ENCODE measurements at places on chromosomes 5 and 9.

DNA sequence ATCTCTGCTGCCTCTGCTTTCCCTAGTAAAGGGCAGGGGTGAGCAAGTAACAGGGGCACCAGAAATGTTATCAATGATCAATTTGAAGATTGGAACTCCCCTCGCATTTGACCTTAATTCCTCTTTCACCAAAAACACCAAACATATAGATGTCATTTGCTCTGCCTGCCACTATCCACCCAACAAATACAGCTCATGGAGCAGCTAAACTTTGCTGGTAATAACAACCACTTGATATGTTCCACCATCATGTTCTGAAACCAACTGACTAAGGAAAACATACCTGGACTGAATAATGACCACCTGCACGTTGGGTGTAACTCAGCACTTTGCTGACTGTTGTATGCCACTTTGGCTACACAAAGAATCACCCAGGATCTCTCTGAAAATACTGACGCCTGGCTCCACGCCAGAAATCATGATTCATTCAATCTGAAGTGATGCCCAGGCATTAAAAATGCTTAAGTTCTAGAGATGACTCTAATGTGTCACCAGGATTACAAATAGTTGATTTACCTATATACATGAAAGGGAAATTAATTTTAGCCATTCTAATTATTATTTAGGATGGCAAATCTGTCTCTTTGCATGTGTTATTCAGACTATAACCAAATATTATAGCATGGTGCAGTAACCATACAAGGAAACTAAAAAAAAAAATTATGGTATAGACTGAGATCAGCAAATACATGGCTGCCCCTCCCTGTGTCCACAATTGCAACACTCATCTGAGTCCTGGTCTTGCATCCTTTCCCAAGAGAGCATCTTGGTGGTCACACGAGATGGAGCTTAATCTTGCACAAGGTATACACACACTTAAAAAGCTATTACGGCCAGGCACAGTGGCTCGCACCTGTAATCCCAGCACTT, 43.1 kb upstream of the TTC39B start:
- DNase-seq, result no peak

GRCh38 chr5:31639481-31640411, 815 bp downstream of the PDZD2 start:
- DNase-seq, result no peak

GRCh38 chr5:176513788-176514187, 23.4 kb downstream of the RNF44 start:
- no peak for DNase-seq

- DNase-seq, result no peak
Observed at GRCh38 chr5:64229163-64229774, 63.6 kb downstream of the RNF180 start.

- DNase-seq, result no peak
Observed at GRCh38 chr9:2876726-2877125, 32.8 kb upstream of the PUM3 start.

- no peak for DNase-seq
Observed at GRCh38 chr5:74199436-74200210, 440.9 kb downstream of the ENC1 start.

DNA sequence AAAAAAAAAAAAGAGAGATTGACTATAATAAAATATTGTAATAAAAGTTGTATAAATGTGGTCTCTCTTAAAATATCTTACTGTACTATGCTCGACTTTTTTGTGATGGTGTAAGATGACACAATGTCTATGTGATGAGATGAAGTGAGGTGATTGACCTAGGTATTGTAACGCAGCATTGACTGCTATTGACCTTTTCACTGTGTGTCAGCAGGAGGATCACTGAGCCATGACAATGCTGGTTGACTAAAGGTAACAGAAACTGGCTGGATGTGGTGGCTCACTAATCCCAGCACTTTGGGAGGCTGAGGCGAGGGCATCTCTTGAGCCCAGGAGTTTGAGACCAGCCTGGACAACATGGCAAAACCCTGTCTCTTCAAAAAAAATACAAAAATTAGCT, 78.6 kb upstream of the MYO10 start:
- no peak for DNase-seq

GRCh38 chr5:135149956-135150723, 116.1 kb upstream of the PITX1 start:
- no peak for DNase-seq

DNA sequence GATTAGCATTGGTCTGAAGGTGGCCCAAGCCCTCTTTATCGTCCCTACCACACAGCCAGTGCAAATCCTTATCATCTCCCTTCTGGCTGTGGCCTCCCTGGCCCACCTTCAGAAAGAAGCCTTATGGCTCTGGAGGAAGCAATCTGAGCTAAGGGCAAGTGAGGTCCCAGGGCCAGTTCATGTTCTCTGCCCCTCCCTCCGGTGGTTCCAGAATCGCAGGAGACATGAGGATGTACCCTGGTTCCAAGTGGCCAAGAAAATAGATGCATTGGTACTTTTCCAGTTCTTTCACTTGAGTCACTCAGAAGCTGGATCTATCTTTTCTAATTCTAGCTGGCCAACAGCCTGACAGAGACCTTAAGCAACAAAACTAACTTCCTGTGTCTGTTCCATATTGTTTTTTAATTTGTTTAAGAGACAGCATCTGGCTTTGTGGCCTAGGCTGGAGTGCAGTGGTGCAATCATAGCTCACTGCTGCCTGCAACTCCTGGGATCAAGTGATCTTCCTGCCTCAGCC, 60.7 kb downstream of the LHFPL2 start:
- DNase-seq, result no peak

GRCh38 chr5:11992518-11992917, 88.3 kb upstream of the CTNND2 start:
- DNase-seq, result no peak

DNA sequence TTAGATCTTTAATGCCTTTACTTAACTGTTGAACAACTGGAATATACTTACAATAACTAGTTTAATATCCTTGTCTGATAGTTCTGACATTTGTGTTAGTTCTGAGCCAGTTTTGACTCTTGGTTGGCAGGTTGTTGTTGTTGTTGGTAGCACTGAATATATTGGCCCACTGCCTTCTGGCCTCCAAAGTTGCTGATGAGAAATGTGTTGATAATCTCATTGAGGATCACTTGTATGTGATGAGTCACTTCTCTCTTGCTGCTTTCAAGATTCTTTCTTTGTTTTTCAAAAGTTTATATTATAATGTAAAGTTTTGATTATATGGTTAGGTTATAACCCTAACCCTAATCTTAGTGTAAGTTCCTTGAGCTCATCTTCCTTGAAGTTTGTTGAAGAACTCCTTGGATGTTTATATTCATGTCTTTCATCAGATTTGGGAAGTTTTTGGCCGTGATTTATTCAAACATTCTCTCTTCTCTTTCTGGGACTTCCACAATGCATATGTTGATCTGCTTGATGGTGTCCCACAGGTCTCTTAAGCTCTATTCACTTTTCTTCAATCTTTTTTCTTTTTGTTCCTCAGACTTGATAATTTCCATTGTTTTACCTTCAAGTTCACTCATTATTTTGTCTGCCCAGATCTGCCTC, 149.7 kb downstream of the FGF18 start:
- no peak for DNase-seq

DNA sequence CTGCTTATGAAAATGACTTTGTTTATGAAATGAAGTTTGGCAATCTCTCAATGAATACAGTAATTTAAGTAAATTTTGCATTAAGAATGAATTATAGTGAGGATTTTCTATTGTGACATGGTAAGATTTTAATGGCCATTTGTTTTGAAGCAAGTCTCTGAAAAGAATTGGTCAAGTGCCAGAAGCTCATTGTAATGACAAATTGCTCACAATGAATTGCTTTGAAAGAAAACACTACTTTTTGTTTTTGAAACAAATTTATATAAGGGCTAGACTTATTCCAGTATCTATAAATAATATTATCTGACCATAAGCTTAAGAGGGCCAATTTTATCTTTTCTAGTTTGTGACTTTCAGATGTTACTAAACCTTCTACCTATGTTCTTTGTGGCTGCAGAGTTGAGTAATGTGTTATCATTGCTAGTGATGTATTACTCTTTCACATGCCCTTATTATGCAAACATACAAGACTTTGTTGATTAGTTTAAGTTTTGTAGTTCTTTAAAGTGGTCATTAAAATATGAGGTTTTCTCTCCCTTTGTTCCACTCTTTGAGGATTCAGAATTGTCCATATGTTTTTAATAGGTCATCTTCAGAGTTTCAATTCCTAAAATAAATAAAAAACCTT, 93.0 kb upstream of the ZNF608 start:
- DNase-seq, result no peak

DNA sequence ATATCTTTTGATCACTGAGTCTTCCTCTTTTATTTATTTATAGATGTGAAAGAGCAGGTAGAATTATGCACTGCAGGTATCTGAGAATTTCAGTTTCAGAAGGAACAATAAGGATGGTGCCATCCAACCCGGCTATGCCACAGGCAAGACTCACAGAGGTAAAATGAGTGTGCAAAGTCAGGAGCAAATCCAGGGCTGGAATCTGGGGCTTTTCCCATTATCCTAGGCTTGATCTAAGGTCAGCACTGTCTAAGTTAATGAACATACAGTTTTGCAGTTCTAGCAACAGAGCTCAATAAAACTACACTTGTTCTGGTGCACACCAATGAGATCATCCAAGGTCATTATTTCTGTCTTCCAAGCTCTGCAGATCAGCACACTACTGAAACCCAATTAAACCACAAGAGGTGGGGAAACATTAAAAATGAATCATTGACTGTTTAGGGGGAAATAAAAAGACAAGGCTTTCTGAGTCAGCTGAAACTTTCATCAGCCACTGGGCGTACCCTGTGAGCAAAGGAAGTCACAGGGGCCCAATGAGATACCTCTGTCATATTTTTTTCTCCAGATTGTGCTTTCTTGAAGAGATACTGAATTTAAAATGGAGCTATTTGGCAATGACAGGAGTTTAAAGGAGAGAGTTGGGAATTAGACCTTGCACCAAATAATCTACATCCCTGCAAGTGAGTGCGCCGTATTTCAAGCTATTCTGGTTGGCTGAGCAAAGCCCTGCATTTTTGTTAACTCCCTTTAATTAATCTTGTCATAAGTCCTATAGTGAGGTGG, 662.2 kb upstream of the ZNF608 start:
- DNase-seq, result no peak

DNA sequence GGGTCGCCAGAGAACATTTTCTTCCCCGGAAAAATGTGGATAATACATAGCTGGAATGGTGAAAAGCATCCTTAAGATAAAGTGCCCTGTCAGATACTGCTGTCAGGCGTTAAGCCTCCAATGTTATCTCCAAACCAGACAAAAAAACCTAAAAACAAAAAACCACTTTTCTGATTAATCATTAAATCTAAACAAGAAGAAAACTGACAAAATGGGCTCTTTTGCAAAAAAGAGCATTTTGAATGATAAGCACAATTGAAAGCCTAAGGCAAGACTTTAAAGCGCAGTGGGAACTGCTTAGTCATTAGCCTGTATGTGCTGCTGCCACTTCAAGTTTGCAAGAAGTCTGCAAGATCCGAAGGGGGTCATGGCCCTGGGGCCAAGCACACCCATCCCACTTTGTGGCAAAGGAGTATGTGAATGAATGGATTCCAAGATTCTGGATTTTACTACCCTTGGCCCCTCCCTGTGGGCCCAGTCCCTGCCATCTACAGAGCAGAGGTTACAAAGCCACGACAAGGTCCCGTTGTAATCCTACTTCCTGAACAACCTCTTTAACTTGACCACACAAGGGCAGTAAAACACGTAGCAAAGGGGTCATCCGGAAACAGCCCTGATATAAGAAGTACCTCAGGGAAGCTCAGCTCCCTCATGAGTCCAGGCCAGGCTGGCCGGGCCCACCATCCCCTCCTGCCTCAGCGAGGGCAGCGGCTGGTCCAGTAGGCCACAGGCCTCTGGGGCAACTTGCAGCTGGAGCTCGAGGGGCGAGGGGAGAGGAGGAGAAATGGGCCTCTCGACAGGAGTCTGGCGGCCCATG, 29.7 kb downstream of the SHB start:
- no peak for DNase-seq

- DNase-seq, result no peak
Observed at GRCh38 chr5:100667161-100667630, 132.0 kb downstream of the FAM174A start.

DNA sequence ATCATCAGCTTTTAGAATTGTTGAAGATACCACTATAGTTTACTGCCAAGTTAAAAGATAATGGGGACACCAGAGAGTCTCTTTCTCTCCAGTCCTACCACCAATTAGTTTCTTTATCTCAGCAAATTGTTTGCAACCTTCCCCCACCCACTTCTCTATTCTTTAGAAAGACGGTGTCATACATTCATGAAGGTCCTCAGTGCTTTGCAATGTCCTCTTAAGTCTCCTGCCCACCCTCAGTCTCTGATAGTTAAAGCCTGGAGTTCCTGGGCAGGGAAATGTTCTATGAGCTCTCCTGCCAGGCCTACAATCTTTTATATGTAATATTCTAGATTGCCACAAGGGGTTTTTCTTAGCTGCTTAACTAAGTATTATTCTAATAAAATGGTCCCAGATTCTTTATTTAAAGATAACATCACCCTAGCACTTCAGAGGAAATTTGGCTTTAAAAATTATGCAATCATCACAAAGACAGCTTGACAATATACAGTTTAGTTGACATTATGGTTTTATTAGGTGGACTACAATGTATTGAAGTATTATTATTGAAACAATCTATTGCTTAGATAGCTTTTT, 509.2 kb downstream of the CSNK1G3 start:
- no peak for DNase-seq

DNA sequence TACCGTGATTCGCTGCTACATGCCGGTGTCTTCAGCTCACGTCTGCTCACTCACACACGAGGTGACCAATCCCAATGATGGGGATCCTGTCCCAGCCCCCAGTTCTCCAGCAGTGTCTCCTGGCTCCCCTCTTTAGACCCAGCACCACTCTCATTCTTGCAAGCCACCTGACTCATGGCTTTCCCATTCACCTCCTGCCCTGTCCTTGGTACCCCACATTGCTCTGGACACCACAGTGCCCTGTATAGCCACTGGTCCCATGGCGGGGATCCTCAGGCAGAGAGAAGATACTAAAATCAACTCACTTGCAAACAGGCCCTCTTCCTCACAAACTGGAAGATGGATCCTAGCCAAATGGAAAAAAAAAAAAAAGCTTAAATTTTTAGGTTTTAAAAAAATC, 81.0 kb downstream of the SLIT3 start:
- DNase-seq, result no peak

- DNase-seq, result no peak
Observed at GRCh38 chr5:14879937-14880589, 8.5 kb upstream of the ANKH start.

DNA sequence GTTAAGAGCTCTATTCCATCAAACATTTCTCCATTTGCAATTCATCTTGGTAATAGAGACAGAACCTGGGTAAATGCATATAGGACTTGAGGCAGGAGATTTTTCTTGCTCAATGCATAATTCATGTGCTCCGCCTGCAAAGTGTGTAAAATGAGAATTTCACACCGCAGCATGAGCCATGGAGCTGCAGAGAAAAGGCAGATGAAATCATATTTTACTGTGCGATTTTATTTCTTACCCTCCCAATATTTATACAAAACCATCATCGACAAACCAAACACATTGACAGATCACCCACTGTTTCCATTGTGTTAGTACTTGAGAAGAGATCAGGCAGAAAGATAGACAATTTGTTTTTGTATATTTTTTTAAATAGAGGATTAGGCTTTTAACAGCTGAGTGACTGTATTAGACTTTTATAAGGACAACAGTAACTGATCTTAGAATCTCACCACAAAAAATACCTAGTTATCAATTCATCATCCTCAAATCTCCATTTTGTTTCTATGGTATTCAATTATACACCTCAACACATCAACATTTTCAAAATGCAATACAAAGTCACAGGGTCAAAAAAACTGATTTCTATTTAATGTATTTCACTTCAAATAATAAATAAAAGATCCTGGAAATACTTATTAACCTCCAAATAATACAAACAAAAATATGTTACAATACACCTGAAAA, 191.1 kb downstream of the AP3B1 start:
- DNase-seq, result no peak

GRCh38 chr5:91797576-91797975, 414.5 kb upstream of the ARRDC3 start:
- no peak for DNase-seq
